Ureter (tissue), 1 donor: ENCODE measurements at places on chromosomes 2 and 18. TPM values are rescaled to one million over a fixed set of nuclear protein-coding genes. Genes with fewer than 3 reads are reported as not detected.

DNA sequence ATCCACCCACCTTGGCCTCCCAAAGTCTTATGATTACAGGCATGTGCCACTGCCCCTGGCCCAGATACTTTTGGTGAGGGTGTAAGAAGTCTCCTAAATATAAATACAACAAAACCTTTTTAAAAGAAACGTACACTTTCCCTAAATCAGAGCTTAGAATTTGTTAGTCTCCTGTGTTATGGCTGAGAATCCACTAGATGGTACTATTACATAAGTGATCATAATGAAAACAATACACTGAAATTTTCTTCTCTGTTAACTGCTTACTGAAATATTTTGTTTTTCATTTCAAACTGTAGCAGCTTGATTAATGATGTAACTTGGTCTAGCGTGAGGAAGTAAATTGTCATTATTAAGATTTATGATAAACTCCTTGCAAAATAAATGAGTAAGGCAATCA, 74.8 kb upstream of the FAM98A start:
- no peak for DNase-seq

Gene REG1B
- total RNA-seq, result not detected

DNA sequence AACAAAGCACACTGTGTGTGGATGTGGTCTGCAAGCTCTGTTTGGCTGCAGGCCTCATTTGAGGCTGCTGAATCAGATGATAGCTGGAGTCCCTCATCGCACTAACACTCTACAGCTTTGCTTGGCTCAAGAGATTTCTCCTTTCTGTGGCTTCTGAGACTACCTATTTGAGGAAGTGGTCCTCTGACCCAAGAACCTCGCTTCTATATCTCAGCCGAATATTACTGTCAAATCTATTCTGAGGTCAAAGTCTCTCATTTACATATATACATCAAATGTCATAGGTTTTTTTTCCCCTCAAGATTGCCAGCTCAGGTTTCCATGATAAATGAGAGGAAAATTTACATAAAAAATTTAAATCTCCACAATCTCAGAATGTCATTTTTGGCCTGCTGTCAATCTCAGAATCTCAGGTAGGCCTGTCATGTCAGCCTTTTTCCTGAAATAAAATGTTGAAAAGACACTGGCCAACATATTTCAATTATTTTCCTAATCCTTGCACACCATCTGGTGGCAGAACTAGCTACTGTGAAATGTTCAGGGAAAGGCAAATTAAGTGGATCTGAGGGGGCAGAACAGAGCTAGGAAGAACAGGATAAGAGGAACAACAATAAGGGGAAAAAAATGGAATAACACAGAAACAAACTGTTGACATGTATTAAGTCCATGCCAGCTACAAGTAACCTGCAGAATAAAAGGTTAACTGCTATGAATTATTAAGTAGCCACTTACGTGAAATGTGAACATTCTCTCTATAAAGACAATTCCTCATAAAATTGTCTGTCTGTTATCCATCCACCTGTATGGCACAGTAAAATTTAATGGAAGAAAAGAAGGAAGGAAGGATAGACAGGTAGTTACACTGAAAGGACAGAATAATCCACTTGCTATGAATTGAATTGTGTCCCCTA, 39.3 kb downstream of the AP1S3 start:
- no peak for DNase-seq

Gene GPBAR1
- total RNA-seq, result 1.5 TPM
